ENCODE measurements at places on chromosomes 12 and 14.

DNA sequence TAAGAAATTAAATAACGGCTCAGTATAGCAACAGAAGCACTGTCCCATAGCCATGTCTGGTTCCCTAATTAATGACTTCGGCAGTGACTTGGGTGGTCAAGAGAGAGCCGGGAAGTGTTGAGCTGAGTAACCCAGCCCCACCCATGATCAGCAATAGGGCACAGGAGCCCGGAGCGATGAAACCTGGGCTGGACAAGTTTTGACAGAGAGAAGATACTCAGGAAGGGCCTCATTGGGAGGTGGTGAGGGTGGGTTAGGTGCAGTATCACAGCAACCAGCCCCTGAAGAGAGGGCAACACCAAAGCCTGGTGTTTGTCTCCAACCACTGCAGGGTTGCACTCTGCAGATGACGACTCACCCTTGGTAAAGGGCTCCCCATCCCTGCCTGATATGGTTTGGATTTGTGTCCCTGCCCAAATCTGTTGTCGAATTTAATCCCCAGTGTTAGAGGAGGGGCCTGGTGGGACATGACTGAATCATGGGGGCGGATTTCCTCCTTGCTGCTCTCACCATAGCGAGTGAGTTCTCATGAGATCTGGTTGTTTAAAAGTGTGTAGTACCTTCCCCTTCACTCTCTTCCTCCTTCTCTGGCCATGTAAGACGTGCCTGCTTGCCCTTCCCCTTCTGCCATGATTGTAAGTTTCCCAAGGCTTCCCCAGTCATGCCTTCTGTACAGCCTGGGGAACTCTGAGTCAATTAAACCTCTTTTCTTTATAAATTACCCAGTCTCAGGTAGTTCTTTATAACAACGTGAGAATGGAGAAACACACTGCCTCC is 124.9 kb upstream of the MED13L start:
- DNase-seq = no peak

- DNase-seq = peak; percentile 43
Measured at GRCh38 chr12:25151476-25151875, 43.5 kb downstream of the DNAI7 start.

DNA sequence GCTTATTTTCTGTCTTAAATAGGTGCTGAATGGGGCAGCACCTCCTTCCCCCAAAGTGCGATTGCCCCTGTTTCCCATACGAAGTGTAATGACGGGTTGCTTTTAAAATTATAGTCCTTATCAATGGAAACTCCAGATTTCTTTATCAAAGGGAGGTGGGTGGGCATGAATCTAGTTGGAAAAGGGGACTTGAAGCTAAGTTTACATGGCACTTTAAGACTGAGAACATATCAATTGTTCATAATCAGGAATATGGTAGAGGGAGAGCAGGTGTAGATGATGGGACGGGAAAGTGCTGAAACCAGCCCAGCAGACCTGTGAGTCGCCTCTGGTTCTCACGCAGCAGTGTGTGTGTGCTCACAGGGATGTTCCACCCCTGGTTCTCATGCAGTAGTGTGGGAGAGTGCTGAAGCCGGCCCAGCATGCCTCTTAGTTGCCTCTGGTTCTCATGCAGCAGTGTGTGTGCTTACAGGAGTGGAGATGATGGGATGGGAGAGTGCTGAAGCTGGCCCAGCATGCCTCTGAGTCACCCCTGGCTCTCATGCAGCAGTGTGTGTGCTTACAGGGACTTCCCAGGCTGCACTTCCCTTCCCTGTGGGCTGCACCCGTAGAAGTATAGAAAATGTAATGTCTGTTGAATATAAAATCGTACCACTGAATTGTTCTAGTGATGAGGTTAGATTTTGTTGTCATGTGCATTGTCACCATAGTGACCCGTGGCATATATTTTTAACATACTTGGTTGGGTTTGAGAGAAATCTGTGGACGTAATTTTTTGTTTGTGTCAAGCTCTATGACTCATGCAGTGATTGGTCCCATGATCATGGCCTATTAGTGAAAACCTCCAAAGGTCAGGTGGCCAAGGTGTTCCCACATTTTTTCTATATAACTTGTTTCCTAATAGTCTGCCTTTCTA is 51.6 kb downstream of the GPATCH2L start:
- no peak for DNase-seq

GRCh38 chr12:46548605-46549071 is 176.1 kb upstream of the SLC38A2 start:
- no peak for DNase-seq

GRCh38 chr12:25655702-25656101 is 102.6 kb upstream of the LMNTD1 start:
- DNase-seq = no peak

GRCh38 chr12:120015313-120015712 is 26.3 kb downstream of the BICDL1 start:
- no peak for DNase-seq

DNA sequence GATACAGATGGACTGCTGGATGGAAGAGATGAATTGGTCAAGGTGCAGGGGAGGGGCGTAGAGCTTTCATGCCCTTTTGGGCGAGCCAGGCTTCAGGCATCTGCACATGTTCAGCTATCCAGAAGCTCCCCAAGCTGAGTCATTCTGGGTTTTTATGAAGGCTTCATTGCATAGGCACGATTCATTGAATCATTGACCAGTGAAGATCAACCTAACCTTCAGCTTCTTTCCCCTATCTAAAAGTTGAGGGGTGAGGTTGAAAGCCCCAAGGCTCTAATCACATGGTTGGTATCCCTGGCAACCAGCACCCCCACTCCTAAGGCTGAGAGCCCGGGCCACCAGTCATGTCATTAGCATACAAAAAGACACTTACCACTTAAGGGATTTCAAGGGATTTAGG is 36.3 kb downstream of the RPS29 start:
- DNase-seq = no peak

GRCh38 chr14:49189375-49189774 is 396.8 kb downstream of the RPS29 start:
- no peak for DNase-seq

- DNase-seq = no peak
Measured at GRCh38 chr12:63814146-63814772, 30.2 kb upstream of the SRGAP1 start.

DNA sequence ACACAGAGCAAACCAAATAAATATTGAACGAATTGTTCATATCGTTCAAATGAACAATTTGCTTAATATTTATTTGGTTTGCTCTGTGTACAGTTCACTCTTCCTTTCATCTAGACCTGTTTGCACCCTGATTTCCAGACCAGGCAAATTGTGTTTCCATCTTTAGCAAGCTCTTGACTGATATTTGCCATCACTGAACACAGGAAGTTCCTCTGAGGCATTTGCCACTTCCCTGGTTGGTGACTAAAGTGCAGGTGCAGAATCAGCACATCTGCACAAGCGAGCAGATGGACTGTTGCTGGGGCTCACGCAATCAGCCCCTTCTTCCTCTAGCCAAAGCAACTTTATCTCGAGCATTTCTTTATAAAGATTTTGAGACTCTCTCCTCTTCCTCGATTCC is 112.9 kb downstream of the DAAM1 start:
- DNase-seq = no peak

- DNase-seq = no peak
Measured at GRCh38 chr12:68206446-68206845, 19.2 kb downstream of the IL26 start.

DNA sequence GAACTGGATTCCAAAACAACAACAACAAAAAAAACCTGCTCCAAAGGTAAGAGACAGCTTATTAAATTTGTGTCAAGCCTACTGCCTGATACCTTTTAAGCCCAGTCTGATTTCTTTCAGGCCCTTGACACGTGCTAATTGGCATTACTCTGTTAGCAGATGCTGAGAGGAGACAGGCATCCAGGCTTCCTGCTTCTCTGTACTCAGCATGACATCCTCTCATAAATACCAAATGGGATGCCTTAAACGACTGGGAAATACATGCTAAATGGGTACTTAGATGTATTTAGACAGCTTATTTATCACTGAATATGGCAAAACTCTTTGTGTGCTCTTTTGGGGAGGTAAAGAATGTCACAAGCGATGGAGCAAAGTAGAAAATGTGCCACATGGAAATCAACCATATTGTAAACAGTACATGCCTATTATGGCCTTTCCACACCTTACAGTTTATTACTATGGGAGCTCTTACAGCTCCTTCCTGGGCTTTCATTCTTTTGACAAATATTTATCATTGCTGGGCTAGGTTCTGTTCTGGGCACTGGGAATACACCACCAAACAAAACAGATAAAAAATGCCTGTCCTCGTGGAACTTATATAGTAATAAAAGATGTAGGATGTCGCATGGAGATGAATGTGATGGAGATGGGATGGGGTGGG is 11.5 kb upstream of the PCED1B start:
- DNase-seq = no peak

DNA sequence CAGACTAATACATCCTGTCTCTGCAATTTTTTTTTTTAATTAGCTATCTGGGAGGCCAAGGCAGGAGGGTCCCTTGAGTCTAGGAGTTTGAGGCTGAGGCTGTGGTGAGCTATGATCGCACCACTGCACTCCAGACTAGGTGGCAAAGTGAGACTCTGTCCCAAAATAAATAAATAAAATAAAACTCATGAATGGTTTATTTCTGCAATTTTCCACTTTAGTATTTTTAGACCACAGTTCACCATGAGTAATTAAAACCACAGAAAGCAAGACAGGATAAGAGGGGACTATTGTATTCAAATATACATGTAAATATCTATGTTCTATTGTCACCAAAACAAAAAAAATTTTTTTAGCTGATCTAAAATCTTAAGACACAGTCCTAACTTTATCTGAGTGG is 17.8 kb downstream of the TAOK3 start:
- DNase-seq = no peak

DNA sequence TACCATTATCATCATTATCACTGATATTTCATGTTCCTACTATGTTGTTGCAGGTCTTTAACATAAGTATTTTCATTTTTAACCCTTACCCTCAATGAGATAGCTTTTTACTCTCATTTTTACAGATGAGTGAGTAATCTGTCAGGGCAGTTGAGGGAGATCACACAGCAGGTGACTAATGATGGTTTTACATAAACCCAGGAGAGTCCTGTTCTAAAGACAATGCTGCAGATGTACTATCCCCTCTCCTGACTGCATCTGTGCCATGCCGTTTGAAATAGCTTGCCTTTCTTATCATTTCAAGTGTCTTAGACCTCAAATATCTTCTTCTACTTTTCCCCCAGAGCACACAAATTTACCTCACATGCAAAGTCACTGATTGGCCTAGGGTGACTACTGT is 1552.1 kb upstream of the SEL1L start:
- DNase-seq = no peak

DNA sequence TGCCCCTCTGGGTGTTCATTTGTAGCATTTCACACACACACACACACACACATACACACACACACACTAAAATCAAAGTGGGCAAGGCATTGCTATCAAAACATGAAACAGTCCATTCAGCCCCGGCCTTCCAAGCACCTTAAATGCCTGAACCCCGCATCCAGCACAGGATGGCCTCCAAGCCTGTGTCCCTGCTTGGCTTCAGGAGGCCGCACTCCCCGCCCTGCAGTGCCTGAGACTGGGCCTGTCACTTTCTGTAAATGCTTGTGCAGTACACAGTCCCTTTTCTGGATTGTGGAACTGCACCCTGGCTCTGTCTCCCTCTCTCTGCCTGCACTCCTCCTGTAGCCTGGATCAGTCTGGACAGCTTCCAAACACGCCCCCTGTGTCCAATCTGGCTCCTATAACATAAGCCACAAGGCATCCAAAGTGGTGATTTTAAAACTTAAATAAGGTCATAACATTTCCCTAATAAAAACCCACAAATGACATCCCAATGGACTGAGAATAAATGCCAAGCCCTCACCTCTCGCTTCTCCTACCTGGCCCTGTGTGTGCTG is 972.2 kb upstream of the TMEM132C start:
- peak; percentile 4 for DNase-seq

DNA sequence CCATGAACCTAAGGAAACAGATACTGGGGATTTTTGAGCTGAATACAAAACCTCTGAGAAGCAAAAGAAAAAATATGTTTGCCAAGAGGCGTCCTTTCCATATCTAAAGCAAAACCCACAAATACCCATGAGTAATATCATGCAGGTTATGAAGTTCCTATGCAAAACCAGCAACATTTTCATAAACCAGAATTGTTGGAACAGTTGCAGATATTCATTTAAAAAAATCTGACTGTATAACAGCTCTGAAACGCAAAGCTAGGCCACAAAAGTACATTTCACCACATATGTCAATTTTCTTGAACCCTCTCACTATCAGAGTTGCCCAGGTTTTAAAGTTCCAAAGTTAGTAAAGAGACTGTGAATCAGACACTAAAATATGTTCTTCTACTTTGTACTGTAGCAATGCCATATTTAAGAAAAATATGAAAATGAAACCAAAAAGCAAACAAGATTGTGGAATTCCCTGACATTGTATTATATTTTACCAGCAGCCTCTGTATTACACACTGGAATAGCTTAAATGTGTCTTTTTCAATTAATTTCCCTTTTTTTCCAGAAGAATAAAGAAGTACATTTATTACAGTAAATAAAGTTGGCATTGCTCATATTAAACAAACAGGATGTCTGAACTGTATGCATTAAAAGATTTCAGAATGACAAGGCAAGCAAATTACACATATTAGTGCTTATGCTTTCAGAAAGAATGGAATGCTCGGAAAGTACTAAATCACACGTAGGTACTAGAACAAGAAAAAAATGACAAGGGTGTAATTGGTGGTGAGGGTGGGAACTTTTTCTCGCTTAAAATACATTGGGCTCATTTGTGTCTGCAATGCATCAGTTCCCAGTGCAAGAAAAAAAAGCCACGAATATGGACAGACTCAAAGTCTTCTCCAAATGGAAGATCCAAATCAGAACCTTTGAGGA is 33.6 kb upstream of the HIF1A start:
- DNase-seq = no peak

GRCh38 chr12:110243227-110243626 is 37.8 kb upstream of the ATP2A2 start:
- no peak for DNase-seq

DNA sequence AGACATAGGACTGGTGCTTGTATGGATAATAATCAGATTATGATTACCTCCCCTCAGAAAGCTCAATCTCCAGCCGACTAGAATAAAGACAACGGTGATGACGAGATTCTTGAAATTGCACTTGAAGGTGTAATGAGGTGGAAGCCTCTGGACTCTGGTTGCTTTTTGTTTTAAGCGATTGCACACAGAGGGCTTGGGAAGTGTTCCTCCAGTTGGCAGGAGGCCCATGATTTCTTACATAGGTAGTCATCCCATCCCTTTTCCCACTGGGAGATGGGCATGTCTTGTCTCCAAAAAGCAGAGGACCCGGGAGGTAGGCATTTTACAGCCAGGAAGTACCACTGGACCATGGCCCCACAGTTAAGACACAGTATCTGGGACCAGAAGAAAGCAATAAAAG is 165.7 kb upstream of the FKBP4 start:
- DNase-seq = no peak

DNA sequence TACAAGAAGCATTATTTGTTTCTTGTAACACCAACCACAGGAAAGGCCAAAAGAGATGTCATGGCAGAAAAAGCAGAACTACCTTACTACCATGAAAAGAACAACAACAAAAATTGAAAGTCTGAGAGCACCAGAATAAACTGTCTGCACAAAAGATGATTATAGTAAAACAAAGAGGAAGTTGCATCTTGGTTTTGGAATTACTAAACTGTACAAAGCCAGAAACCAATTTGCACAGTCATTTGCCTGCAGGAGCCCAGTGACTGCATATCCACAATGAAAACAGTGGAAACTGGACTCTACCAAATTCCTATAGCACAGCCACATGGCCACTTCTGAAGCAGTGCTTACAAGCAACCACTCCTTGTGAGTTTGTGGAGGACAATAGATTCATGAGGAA is 276.2 kb downstream of the SSPN start:
- no peak for DNase-seq

- peak; percentile 72 for DNase-seq
Measured at GRCh38 chr14:77000340-77001270, 27.9 kb downstream of the IRF2BPL start.
